ENCODE measurements at places on chromosomes 5 and 9.

DNA sequence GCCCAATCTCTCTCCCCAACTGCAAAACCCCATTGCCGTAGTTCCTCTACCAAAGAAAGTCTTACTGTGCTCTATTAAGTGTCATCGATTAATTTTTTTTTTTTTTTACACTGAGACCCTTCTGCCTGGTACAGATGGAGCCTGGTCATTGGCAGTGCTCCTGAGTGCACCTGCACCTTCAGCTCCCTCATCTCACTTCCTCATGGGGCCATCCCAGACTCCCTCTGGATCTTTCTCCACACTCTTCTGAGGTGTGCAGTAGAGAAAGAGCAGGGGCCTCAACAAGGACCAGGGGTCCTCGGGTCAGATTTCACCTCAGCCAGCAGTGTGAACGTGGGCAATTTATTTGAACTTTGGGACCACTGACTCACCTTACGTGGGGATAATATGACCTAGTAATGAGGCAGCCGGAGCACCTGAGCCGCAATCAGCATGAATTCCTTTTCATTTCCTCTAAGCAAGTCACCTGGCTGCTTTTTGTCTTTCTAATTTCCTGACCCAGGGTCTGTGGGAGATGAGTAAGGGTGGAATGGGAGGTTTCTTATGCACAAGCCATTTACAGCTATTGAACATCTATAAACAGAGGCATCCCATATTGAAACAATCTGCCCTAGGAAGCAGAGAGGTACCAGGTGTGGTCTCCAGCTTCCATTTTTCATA, 22.3 kb upstream of the GABRP start:
- DNase-seq: no peak

DNA sequence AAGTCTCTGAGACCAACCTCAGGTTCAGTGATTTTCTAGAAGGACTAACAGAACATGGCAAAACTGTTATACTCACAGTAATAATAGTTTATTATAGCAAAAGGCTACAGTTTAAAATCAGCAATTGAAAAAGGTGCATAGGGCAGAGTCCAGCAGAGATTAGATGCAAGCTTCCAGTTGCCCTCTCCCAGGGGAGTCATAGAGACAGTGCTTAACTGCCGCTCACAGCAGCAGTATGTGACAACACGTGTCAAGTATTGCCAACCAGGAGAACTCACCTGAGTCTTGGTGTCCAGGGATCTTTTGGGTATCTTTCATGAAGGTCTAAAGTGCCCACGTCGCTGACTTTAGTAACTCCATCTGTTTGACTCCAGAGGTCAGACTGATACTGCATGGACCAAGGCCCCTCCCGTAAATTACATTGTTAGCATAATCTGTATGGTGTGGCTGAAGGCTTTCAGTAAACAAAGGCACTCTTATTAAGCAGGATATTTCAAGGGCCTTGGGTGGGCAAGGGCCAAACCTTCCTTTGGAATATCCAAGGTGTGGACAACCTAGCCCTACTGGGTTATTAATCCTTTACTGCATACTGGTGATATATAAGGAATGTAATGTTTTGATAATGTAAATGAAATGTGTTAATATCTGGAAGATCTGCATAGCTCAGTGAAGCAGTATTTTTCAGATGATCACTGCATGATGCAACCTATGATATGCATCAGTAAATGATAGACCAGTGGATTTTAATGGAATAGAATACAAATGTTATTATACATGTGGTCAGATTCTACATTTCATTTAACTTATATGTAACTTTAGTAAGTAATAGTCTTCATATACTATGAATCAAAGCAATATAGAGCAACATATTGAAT, 44.0 kb downstream of the RASA1 start:
- no peak for DNase-seq

DNA sequence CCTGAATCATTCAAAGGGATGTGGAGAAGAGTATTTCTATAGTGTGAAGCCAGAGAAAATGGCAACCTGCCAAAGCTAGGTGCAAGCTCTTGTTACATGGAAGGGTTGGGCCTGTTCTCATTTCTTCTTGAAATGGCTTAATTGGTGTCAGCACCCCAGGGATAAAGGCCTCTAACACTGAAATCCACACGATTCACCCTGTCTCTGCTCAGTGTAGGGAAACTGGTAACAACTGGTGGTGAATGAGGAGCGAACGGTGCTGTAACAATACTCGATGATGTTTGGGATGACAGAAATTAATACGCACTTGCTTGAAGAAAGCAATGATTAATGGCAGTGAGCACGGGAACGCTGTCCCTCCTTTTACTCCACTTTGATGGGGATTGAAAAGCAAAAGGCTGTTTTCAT, 16.2 kb downstream of the PBX3 start:
- DNase-seq: no peak

- DNase-seq: no peak
Measured at GRCh38 chr5:72525816-72526215, 18.6 kb upstream of the ZNF366 start.

DNA sequence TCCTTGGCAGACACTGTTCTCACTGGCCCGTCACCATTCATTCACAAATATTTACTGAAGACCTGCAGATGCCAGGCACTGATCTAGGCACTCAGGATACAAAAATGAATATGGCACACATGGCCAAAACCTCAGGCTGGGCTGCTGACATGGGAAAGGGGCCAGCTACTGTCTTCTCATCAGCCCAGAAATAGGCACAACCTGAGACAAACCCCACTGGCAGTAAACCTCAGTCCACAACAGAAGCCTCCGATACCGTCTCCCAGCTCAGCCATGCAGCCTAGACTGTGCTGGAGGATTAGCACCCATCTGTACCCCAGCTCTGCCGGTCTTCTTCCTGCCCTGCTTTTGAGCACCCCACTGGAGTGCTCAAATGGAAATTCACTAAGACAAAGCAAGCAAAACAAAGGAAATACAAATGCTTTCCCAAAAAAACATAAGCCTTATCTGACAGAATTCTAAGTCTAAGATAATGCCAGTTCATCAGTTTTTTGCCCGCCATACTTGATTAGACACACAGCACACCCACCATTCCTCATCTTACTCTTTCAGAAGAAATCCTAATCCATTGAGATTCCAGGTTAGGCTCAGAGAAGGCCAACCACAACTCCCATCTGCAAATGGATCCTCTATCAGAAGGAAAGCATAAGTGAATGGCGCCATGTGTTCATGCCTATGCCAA, 8.2 kb downstream of the P4HA2 start:
- DNase-seq: no peak

GRCh38 chr9:130972957-130973685, 34.1 kb upstream of the FIBCD1 start:
- no peak for DNase-seq

- DNase-seq: no peak
Measured at GRCh38 chr5:111826064-111826463, 69.1 kb upstream of the NREP start.
